ENCODE measurements at places on chromosomes 5 and 9.

DNA sequence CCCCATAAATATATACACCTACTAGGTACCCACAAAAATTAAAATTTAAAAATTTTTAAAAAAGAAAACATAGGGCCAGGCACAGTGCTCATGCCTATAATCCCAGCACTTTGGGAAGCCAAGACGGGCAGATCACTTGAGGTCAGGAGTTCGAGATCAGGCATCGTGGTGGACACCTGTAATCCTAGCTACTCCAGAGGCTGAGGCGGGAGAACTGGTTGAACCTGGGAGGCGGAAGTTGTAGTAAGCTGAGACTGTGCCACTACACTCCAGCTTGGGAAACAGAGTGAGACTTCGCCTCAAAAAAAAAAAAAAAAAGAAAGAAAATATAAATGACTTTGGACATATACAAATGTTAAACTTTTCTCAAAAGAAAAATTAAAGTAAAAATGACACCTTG is 33.3 kb upstream of the RNF38 start:
- DNase-seq, result no peak

DNA sequence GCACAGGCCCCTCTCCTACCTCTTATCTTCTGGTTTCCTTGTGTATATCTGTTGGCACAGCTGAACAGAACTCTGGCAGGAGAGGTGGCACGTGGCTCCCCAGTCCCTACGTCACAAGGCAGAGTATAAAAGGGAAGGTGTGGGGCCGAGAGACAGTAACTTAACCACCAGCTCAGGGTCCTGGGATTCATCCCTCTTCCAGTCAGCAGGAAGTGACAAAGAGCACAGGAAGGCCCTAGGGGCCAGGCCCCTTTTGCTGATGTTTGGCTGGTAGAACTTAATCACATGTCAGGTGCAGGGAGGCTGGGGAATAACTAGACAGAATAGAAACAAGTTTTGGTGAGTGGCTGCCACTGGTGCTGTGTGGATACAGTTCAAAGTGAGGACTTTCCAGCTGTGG is 4.5 kb upstream of the ICE1 start:
- DNase-seq, result no peak

DNA sequence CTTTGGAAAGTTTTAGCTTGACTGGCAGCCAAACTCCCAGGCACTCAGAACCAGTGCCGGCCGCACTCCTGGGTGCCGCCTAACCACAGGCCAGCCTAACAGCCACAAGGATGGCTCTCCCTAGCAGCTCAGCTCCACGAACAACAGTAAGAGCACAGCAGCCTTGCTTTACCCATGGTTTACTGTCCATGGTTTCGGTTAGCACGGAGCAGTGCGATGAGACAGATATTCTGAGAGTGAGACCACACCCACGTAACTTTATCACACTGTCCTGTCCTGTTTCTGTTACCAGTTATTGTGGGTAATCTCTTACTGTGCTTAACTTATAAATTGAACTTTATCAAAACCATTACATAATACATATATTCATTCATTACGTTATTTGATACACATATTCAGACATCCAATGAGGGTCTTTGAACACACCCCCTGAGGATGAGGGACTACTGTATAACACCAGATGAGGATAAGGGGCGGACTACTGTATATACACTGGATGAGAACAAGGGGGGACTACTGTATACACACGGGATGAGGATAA is 12.4 kb downstream of the CLPTM1L start:
- DNase-seq, result no peak

DNA sequence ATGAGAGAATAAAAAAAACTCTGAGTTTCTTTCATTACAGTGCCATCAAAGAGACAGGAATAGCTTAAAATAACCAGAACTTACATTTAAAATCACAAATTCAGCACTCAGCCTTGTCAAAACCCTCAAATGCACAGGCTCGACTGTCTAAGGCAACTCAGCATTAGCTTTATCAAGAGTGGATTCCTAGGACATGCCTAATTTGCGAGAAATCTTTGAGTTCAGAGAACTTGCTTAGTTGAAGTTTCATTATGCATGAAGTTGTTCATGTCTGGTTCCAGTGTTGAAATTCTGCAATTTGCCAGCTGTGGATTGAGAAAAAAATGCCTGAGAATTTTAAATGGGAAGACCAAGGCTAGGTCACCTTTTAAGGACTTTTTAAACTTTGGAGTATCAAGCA is 151.1 kb downstream of the LRRC70 start:
- no peak for DNase-seq

DNA sequence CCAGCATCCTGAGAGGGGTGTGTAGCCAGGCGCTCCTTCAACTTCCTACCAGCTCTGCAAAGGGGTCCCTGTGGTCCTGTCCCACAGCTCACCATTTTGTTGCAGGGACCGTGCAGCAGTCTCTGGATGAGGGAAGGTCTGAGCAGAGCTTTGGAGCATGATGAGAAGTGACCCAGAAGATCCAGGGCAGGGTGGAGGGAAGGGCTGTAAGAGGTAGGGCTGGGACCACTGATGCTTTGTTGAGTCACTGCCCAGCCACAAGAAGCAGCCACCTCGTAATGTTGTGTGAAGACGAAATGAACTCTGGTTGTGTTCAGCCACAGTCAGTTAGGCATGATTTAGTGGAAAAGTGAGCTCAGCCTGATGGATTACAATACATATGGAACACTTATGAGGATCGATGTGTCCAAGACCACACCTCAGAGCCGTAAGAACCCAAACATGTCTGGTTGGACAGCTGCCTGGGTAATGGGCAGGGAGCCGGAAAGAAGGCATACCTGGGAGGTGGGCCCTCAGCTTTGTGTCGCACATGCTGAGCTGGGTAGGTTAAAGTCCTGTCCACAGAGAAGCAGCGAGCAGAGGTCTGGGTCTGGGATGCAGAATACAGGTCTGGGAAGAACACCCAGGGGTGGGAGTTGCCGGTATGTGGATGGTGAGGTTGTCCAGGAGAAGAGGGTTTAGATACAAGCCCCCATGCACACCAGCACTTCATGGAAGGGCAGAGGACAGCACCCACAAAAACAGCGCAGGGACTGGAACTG is 250.1 kb downstream of the GADD45G start:
- no peak for DNase-seq

DNA sequence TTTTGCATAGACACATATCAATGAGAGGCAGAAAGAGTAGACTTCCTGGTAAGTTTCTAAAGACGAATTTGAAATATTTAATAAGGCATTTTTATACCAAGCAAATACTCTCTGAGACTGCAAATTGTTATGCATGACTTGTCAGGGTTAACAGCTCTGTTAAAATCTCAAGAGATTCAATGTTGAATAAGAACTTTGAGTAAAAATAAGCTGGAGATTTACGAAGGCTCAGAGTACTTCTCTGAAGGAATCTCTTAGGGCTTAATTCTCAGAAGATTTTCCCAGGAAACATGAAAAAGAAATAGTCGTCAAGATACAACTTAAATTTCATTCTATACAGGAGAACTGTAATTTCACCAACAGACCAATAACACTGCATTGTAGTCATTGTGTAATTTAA is 259.4 kb downstream of the CDH18 start:
- no peak for DNase-seq

DNA sequence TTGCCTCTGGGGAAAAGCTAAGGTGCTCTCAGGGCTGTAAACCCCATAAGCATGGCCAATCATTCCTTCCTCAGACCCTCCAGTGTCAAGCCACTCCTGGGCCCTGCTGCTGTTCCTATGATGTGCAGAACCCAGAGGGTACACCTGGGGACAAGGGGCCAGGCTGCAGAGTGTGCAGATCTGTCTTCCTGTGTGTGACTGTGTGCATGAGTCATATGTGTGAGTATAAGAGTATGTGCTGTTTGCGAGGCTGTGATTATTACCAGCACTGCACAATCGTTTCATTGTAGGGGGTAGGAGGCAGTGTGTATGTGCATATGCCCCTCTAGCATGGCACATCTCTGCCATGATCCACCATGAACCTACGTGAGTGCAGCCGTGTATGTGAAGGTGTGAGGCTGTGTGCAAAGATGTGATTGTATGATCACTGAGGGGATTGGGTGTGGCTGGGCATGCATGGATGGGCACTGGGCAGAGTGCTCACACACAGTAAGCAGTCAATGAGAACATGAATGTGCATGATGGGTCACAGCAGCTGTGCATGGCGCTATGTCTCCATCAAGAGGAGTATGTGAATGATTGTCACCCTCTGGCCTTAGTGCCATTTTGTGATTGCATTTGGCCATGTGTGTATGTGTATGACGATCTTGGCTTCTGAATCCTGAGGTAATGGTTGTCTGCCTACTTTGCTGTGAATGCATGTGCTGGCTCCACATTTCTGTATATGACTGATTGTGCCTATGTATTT is 2.4 kb upstream of the OR1K1 start:
- no peak for DNase-seq
